T-cell (primary cell): ENCODE measurements at places on chromosomes 2 and 18. TPM values are rescaled to one million over a fixed set of nuclear protein-coding genes. Genes with fewer than 3 reads are reported as not detected.

GRCh38 chr2:73341039-73341438, 44.6 kb upstream of the ALMS1 start:
- no peak for DNase-seq

DNA sequence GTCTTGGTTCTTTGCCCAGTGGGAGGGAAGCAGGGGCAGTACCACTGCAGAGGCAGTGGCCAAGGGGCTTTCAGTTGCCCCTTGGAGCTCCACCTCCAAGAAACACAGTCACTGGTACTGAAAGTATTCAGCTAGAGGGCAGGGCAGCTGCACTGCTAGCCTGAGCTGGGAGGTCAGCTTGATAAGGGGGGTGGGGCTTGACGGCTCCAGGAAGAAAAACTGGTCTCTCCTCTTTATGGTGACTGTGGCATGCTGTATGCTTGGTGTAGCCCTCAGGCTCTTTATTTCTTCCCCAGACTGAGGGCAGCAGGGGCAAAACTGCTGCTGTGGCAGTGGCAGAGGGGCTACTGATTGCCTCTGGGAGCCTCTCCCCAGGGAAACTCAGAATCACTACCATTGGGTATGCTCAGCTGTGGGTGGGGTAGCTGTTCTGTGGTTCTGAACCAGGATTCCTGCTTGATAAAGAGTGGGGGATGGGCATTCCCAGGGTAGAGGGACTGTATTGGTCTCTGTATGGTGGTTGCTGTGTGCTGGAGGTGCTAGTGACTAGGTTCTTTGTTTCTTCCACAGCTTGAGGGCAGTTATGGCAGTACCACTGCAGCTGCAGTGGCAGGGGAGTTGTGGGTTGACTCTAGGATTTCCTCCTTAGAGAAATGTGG, 134.6 kb upstream of the SCN7A start:
- no peak for DNase-seq

SPATS2L gene
- total RNA-seq = 5.8 TPM

- no peak for DNase-seq
Measured at GRCh38 chr2:64162516-64162915, 18.3 kb upstream of the PELI1 start.

DNA sequence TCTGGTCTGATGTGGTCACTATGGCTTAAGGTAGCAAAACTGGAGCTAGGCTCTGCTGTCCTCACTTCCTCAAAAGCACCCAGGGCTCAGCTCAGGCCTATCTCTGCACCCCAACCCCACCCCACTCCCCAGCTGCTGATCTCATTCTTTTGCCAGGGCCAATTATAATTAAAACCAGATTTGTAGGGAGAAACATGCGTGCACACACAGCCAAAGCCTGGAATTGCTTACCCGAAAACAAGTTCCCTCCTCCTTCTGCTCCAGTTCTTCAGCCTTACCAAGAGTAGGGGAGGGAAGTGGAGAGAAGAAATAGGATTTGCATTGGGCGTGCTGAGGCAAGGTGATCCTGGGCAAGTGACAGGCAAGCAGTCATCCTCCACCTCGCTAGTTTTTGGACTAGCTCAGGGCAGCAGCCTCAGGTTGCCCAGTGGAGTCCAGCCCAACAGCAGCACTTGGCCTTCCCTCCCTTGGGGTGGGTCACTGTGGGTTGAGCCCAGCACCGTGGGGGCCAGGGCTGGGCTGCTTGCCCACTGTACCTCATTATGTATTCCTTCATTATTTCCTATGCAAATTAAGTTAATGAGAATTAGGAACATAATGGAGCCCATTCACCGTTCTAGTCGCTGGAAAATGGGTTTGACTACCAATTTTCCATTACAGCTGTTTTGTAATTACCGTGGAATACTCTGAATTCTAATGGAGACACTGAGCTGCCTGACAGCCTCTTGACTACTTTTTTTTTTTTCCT, 199.1 kb upstream of the CELF4 start:
- no peak for DNase-seq

DNA sequence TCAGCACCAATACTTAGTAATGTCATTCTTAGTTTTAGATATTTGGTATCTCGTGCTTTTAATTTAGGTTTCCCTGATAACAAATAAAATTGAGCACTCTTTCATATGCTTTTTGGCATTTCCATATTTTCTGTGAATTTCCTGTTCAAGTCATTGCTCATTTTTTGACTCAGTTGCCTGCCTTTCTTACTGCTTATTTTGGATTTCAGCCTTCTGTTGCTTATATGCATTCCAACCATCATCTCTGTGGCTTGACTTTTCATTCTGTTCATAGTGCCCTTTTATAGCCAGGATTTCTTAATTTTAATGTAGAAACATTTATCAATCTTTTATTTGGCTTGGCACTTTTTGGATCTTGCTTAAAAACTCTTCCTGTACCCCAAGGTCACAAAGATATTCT, 14.5 kb upstream of the KIF3C start:
- DNase-seq = no peak

- DNase-seq = no peak
Measured at GRCh38 chr2:118723394-118723793, 124.1 kb downstream of the EN1 start.

RBM44 gene
- total RNA-seq = 2.3 TPM

SALL3 gene
- 0.03 TPM for total RNA-seq

- no peak for DNase-seq
Measured at GRCh38 chr2:48448274-48449061, 81.5 kb upstream of the STON1 start.

GPR39 gene
- total RNA-seq = not detected

CNDP2 gene
- total RNA-seq = 137 TPM

DNA sequence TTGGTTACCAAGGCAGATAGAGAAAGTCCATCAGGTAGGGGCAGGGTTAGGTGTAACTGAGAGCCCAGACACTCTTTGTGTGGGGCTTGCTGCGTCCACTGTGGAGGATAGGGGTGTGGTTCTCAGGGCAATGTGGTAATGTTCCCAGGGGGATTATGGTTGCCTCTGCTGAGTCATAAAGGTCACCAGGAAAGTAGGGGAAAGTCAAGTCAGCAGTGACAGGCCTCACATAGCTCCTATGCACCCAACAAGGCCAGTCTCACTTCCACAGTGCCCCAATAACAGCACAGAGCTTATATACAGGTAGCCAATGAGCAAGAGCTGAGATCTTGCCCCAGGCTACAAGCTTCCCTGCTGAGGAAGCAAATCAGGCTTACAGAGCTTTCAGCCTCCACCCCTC, 1438.0 kb upstream of the ZEB2 start:
- DNase-seq = no peak

DNA sequence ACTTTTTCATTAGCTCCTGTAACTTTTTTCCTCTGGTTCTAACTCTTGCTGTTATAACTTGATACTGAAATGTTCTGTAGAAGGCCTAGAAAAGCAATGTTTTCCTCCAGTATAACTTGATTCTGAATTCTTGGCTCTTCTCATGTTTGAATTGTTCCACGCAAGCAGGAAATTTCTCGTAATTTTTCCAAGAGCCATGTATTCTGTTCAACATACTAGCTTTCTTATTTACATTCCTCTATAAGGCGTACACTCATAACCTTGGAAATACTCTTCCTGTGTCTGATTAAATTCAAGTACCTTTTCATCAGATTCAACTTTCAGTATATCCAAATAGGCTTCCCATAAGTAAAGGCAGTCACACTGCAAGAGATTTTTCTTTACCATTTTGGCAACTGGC, 109.1 kb downstream of the SMAD2 start:
- DNase-seq = no peak

- DNase-seq = peak; percentile 40
Measured at GRCh38 chr18:58529714-58530354, 99.1 kb downstream of the ALPK2 start.

C1GALT1C1L gene
- not detected for total RNA-seq

- DNase-seq = no peak
Measured at GRCh38 chr2:64697297-64698176, 43.8 kb upstream of the SERTAD2 start.

G6PC2 gene
- total RNA-seq = not detected

REG3A gene
- total RNA-seq = not detected

DNA sequence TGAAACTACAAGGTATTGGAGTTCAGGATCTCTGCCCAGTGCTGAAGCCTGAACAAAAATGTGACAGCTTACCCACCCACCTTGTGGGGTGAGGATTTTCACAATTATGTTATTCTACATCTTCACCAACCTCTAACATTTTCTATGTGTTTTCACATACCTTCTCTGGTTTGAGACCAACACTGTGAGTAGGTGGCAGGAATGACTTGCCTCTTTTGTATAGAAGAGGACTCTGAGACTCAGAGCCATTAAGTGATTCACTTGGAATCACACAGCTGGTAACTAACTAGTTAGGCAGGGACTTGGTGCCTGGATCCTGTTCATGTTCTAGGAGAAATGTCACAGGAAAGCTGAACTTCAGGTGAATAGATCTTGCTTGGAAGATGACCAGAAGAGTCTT, 14.8 kb upstream of the SRBD1 start:
- DNase-seq = no peak

DNA sequence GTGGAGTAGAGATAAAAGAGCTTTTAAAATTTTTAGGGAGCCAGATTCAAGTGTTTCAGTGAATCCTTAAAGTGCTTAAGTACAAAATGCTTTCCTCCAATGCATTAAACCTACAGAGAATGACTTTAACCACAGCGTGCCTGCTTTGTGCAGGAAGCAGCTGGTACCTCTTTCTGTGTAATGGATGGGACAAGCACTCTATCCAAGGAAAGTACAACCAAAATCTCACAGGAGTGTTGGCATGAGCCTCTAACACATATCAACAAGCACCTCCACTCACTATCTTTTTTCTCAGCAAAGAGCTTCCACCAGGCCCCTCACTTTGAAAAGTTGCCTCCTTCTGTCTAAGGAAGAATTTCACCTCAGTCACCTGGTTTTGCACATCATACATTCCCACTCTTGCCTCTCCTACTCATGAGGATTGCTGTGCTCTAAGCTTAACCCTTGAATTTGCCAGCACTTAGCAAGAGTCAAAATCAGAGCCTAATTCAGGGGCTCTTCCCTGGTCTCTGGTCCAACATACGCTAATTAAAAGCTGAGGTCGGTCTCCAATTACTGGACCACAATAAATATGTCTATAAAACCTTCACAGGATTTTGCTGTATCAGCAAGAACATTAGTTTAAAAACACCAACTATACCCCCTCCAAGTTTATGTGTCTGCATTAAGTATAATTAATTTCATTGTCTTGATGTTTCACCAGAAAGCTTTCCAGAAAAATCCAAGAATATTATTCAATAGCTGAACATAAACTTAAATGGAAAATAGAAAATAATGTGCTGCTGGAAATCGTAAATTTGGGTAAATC, 68.9 kb downstream of the ZNF521 start:
- no peak for DNase-seq

DNA sequence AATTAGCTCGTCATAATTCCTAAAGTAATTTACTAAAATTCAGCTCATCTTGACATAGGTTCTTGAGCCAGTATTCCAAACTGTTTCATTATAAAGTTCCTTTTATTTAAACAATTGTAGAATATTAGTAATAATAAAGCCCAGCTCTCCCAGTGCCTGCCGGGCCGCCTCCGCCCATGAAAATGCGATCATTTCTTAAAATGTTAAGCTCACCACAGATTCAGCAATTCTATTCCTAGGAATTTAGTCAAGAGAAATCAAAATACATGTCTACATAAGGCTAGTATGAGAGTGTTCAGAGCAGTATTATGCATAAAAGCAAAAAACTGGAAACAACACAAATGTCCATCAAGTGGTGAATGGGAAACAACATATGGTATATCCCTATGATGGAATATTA, 52.0 kb downstream of the XDH start:
- no peak for DNase-seq

DNA sequence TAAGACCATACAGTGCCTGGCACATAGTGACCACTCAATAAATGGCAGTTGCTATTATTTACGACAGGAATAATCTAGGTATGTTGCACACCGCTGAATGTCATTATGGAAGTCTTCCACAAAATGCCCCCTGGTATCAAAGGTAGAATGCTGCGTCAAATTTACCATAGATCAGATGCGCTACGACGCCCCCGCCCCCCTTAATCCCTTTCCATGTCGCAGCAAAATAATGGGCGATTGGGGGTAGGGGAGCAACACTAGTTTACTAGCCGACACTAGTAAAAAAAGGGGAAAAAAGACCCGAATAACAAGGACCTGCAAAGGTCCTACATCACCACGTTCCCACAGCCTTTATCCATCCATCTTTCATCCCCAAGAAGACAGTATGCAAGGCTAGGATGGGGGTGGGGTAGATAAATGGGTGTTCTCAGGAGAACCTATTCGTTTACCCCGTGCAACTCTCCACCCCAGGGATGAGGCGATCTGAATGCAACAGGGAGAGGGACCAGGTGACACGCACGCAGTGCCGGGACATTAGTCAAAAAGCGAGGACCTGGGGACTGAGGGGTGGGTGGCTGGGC, 455 bp downstream of the PREPL start:
- DNase-seq = no peak

DNA sequence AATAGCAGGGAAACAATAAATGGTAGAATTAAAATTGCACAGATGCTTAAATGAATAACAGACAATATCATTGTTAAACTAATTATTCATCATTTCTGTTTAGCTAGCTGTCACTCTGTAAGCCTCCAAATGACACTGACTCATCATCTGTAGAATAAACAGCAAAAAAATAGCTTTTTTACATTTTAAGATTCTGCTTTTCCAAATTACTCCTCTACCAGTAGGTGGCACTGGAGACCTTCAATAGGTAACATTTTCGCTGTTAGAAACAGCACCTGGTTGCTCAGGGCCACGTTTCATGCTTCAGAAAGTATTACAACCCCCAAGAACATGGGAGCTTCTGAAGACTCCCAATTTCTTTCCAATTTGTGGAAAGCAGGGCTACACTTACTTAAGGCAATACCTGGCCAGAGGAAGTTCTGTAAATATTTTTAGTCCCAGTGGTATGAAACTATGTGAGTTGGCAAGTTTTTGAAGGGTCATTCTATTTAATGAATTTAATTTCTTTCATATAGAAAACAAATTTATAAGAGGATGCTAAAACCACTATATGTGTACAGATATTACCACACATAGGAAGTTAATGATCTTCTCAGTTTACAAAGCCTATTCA, 45.4 kb downstream of the TTN start:
- DNase-seq = no peak
